ENCODE measurements at places on chromosomes 13 and 19.

DNA sequence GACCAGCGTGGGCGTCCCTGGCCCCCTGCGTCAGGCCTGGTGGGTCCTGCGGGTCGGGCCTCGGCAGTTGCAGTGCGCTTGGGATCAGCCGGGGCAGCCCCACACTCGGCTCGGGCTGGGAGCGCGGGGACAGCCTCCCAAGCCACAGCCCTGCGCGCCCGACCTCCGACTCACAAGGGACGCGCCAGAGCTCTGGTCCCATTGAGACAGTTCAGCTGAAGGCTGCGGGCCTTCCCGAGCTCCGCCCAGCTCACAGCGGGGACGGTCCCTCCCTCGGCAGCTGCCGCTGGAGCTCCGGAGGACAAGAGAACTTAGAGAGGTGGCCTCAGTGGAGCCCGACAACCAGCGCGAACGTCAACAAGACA lies 45.7 kb upstream of the ZNF730 start:
- DNase-seq, result no peak

DNA sequence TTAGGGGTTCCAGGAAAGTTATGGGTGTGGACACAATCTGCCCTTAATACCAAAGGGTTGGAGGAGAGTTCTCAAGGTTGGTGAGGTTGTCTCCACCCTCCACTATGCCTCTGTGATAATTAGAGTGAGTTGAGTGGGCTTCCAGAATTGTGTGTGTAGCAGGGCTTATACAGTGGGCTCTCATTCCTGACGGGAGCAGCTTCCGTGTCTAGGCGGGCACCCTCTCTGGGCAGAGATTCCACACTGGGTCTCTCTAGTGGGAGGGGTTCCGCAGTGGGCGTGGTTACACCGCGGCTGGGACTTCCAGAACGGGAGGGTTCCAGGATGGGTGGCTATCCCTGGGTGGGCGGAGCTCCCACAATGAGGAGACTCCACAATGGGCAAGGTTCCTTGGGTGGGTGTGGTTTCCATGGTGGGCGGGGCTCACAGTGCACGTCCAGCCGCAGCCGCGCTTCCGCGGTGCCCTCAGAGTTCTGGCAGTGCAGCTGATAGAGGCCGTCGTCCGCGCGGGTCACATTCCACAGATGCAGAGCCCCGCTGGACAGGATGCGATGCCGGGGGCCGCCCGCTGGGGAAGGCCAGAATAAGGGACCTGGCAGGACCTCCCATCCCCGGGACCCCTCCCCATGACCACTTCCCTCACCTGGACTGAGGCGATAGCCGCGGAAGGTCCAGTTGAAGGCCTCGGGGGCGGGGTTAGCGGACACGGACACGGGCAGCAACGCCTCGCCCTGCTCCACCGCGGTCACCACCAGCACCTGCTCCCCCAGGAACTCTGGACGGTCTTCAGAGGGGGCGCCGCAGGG lies 8.4 kb downstream of the NPHS1 start:
- DNase-seq, result no peak

DNA sequence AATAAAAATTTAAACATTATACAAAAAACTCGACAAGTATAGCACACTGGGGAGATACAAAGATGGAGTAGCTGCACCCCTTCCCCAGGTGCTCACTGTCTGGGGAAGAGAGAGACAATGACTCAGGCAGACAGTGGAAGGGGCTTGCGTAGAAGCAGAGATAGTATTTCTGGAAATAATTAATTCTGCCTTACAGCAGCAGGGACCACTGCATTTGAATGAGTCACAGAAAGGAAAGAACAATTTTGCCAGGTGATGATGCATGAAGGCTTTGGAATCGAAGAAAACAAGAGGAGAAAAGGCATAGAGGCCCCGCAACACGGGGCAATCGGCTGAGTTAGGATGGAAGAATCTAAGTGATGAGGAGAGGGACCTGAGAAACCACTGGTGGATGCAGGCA lies 447.4 kb downstream of the EFNB2 start:
- no peak for DNase-seq

GRCh38 chr19:33804021-33804799 lies 7.5 kb downstream of the KCTD15 start:
- DNase-seq, result no peak

GRCh38 chr19:4800591-4801081 lies 9.1 kb downstream of the FEM1A start:
- no peak for DNase-seq

GRCh38 chr19:873561-874041 lies 14.1 kb downstream of the CFD start:
- no peak for DNase-seq

Data from NK-92 treated with Interleukin-12 subunit alpha and Interleukin-12 subunit beta, amount 100 ng/mL, for 24 hours (cell line).